GOT3 (cell line): ENCODE measurements at places on chromosomes 1 and 21.

DNA sequence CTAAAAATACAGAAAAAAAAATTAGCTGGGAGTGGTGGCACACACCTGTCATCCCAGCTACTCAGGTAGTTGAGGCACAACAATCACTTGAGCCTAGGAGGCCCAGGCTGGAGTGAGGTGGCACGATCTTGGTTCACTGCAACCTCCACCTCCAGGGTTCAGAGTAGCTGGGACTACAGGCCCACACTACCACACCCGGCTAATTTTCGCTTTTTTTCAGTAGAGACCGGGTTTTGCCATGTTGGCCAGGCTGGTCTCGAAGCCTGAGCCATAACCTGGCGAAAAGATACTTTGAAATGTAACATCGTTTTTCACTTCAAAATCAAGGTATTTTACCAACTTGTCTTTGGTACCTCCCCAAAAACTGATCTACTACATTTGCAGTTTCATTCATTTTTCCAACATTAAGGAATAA lies 6.1 kb downstream of the GAS5 start:
- DNase-seq, result no peak

DNA sequence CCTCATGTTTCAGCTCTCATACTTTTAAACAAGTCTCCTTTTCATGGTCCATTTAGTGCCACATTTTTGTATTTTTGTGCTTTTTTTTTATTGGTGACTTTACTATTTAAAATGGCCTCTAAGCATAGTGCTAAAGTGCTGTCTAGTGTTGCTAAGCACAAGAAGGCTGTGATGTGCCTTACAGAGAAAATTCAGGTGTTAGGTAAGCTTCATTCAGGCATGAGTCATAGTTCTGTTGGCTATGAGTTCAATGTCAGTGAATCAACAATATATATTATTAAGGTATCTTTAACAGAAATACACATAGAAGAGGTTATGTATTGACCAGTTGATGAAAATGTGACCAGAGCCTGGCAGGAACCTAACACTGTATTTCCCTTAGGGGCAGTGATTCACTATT lies 12.8 kb upstream of the FUBP1 start:
- DNase-seq, result no peak

GRCh38 chr1:240337781-240338180 lies 246.1 kb downstream of the FMN2 start:
- no peak for DNase-seq

- no peak for DNase-seq
These were observed 659.7 kb upstream of the NEGR1 start for GRCh38 chr1:72942008-72942407.

DNA sequence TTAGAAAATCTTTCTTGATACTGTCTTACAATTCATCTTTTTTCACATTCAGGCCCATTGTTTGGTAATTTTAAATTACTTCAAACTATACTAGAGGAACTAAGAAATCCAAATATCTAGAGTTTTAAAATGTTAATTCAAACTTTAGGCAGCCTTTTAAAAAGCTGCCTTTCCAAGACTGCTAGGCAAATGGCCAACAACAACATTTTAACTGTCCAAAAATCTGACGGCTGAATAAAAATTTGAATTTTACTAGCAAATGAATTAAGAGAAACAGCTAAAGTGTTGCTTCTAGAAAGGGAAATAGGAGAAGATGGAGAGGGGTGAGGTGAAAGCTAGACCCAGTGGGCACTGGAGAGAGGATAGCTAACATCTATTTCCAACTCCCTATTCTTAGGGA lies 17.2 kb downstream of the DPYD start:
- DNase-seq, result no peak

DNA sequence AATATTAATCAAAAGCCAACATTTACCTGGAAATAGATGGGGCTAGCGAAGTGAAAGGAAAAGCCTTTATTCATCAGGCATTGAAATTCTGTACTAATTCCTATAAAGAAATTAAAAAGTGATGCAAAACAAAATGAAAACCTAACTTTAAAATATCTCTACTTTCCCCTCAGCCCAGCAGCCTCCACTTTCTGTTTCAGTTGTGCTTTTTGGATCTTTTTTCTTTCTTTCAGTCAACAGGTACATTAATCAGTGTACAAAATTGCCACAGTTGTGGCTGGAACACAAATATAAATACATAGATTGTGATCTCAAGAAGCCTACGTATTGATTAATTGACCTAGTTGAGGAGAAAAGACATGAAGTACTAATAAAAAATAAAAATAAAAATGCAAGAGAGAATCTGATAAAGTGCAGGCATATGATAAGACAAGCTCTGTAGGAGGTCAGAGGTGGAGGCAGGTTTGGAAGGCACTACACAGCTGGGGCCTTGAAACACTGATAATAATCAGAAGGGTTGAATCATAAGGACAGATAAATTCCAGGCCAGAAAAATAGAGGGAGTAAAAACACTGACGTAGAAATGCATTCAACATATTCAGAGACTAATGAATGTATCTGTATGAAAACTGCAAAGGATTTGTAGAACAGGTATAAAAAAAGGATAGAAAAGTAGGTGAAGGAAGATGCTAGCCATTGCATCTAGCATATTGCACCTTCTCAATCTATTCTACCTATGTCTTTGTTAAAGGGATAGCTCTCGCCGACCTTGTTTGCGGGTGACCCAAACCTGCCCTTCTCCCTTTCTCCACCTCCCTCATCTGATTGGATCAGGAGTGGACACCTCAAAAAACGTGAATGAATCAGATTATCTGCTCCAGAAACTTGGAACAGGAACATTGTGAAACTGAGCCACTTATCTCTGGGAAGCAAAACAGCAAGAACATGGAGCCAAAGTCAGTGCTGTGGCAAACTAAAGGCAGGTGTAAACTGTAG lies 607.8 kb upstream of the ADGRL2 start:
- DNase-seq, result no peak

DNA sequence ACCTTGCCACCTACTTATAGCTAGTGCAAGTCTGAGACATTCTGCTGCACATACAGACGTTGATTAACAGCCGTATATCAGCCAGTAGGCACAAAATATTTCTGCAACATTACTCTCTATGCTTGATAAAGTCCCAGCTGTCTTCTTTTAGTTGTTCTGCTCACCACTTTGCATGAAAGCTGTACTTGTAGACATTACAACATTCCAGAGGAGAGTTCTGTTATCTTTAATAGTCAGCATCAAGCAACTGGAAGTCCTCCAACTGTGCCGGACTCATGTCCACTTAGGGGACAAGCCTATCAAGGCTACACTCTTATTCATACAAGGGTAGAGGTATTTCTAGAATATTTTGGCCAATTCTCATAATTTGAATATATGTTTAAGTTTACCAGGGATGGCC lies 50.0 kb downstream of the CACHD1 start:
- DNase-seq, result no peak

GRCh38 chr1:58409890-58410289 lies 136.6 kb downstream of the OMA1 start:
- no peak for DNase-seq

- DNase-seq, result no peak
These were observed 12.4 kb upstream of the EDARADD start for GRCh38 chr1:236381565-236382158.

GRCh38 chr1:53725238-53725689 lies 13.7 kb downstream of the GLIS1 start:
- no peak for DNase-seq
